Stimulated activated naive B cell treated with anti-CD40 and anti-IgM and Interleukin-4, amounts not matched to agents 10 μg/mL and 1 μg/mL and 100 μg/mL, for 72 hours (primary cell): ENCODE measurements at places on chromosomes 12 and 14.

DNA sequence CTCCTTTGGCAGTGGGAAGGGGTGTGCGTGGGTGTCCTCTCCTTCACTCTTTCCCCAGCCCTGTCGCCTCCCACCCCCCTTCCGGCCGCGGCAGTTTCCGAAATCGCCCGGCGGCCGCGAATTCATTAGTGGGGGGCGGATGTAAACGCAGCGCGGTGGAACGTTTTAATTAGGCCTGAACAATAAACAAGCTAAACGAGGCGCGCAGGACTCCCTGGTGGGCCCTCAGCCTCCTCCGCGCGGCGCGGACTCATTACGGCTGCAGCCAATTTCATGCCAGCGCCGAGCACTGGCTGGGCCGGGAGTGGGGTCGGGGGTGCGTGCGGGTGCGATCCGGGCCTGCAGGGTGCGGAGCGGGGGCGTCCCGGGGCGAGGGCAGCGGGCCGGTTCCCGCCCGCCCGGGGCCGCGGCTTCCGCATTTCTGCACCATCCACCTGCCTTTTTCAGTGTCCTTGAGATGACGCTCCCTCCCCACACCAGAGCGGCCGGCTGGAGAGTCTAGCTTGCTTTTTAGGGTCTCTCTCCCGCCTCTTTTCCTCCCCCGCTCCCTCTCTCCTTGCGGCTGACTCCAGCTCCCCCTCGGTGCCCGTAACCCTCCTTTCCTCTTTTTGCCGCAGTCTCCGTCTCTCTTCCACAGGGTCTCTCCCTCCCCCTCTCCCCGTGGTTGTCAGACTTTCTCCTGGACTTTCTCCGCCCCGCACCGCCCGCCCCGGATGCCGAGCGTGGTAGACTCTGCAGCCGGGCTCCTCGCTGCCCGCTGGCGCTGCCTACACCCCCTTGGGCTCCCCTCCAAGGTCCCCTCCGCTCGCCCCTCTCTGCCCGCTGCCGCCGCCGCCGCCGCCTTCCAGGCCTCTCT is at the start of gene CISTR:
Gene CISTR (minus strand): TSS at position 644 of the 856 bp plus-strand sequence.
- no peak within 1 kb of the TSS for H3K4me3 ChIP-seq
- H3K36me3 ChIP-seq, result no peaks in the 10 kb centered on the region
- H3K27ac ChIP-seq, result no peak within 1 kb of the TSS
- peak; percentile 58 for DNase-seq
- H3K27me3 ChIP-seq, result no peaks in the 10 kb centered on the region

- H3K4me3 ChIP-seq, result no peak overlapping the region
- H3K4me1 ChIP-seq, result peaks cover 7% of the 10 kb centered on the region
- H3K27me3 ChIP-seq, result peaks cover 53% of the 10 kb centered on the region
These were observed 2.9 kb downstream of the PRIMA1 start for GRCh38 chr14:93785423-93785822.

GRCh38 chr14:101207897-101208296 is 304.4 kb upstream of the RTL1 start:
- H3K36me3 ChIP-seq, result peaks cover 23% of the 10 kb centered on the region
- no peaks in the 10 kb centered on the region for H3K4me1 ChIP-seq
- no peak for DNase-seq

DNA sequence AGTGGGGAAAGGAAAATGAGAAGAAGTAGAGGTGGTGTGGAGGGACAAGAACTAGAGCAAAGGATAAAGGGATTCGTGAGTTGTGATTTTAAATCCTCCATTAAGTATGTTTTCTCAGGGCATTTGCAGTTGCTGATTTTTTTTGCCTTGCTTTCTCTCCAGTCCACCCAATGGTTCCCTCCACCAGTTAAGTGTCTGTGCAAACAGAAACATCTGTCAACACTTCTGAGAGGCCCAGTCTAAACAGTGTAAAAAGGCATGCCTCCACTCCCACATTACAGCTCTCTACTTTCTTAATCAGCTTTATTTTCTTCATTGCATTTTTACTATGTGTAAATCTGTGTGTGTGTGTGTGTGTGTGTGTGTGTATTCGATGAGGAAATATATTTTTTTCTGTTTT is 141.2 kb downstream of the PPFIA2 start:
- no peak for DNase-seq
- H3K27me3 ChIP-seq, result no peaks in the 10 kb centered on the region

- no peaks in the 10 kb centered on the region for H3K36me3 ChIP-seq
- H3K27ac ChIP-seq, result no peak overlapping the region
- no peak for DNase-seq
- no peaks in the 10 kb centered on the region for H3K27me3 ChIP-seq
These were observed 26.9 kb downstream of the SAMD4A start for GRCh38 chr14:54593860-54594259.
